Suprapubic skin (tissue), 4 donors: ENCODE measurements at places on chromosomes 6 and 20.

- no peak overlapping the region for H3K27ac ChIP-seq
- no peak for DNase-seq
- no peaks in the 10 kb centered on the region for H3K4me1 ChIP-seq
- no peak overlapping the region for H3K4me3 ChIP-seq
- H3K27me3 ChIP-seq: no peaks in the 10 kb centered on the region
Measured at GRCh38 chr6:17638212-17638715, 38.2 kb downstream of the FAM8A1 start.

DNA sequence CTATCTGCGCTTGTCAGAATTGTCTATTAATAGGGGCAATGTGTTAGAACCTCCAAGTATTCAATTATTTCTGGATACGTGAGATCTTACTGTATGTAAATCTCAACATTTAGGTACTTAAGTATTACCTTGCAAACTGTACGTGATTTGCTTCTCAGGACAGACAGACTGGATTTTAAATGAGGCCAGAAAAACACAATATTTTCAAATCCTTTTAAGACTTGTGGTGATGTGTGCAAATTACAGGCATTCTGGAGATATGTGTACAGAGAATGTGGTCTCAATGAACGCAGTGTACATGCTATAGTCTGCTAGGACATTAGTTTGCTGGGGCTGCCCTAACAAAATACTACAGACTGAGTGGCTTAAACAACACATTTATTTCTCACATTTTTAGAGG is 16.9 kb downstream of the CCR6 start:
- H3K27ac ChIP-seq: no peak overlapping the region
- no peak overlapping the region for H3K4me3 ChIP-seq
- DNase-seq: no peak
- peaks cover 18% of the 10 kb centered on the region for H3K27me3 ChIP-seq

GRCh38 chr6:148998704-148999103 is 251.9 kb downstream of the UST start:
- DNase-seq: no peak
- no peak overlapping the region for H3K4me3 ChIP-seq
- no peak overlapping the region for H3K27ac ChIP-seq
- no peaks in the 10 kb centered on the region for H3K36me3 ChIP-seq
- peaks cover 7% of the 10 kb centered on the region for H3K4me1 ChIP-seq

GRCh38 chr20:44990425-44990824 is 24.1 kb downstream of the STK4 start:
- H3K4me3 ChIP-seq: peak overlapping the region; percentile 17
- peak overlapping the region; percentile 39 for H3K27ac ChIP-seq
- no peak for DNase-seq
- H3K36me3 ChIP-seq: peaks cover 27% of the 10 kb centered on the region
- H3K4me1 ChIP-seq: peaks cover 16% of the 10 kb centered on the region
- H3K27me3 ChIP-seq: no peaks in the 10 kb centered on the region

- H3K27me3 ChIP-seq: no peaks in the 10 kb centered on the region
- peaks cover 19% of the 10 kb centered on the region for H3K4me1 ChIP-seq
- H3K4me3 ChIP-seq: peak overlapping the region; percentile 64
- H3K27ac ChIP-seq: peak overlapping the region; percentile 64
Measured at GRCh38 chr6:73263570-73263909, 544 bp upstream of the KHDC1 start.

DNA sequence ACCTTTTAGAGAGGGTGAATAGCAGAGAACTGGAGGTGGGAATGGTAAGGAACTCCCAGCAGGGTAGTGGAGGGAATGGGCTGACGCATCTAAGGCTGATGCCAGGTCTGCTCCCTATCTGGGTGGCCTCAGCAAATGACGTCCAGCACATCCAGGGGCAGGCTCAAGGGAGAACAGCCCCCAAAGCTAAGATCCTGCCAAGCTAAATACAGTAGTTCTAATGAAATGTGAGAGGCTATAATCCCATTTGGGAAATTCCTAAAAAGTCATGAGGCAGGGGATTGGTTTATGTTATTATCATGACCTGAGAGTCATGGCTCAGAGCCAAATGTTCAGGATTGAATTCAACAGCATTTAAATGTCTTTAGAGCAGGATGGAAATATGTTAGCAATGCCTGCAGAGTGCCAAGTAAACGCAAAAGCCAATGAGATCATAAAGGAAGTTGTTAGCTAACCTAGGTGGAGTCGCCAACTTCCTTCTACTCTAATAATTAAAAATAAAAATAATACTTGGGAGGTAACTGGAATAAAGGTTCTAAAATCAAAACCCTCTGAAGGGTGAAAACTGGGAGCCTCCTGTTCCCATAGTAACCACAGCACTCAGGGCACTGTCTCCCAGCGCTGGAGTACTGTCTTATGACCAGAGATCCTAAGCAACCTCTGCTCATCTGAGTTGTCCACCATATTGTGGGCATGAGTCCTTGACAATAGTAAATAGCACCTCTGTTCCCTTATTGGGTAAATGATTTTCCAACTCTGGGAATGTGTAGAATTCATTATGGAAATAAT is 34.8 kb downstream of the IYD start:
- H3K4me3 ChIP-seq: no peak overlapping the region
- DNase-seq: no peak
- peaks cover 10% of the 10 kb centered on the region for H3K27me3 ChIP-seq
- no peak overlapping the region for H3K27ac ChIP-seq

DNA sequence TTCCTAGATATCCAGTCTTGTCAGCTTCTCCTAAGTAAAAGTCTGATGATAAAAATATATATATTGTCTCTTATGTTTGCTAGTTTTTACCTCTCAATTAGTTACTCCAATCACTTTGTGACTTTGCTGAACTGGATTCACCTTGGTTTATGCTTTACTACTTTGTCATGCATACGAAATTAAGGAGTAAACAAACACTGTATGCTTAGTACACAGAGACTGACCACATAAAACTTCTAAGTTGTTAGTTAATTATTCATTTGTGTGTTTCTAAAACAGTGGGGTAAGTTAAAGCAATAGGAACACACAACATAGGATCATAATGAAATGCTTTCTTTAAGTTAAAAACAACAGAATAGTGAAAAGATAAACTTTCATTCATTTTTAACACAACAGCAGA is 877.3 kb upstream of the MAP3K7 start:
- H3K36me3 ChIP-seq: no peaks in the 10 kb centered on the region
- H3K27ac ChIP-seq: no peak overlapping the region
- H3K27me3 ChIP-seq: no peaks in the 10 kb centered on the region
- no peaks in the 10 kb centered on the region for H3K4me1 ChIP-seq
- no peak for DNase-seq
